ENCODE measurements at places on chromosomes 12 and 14. TPM values are rescaled to one million over a fixed set of nuclear protein-coding genes. Genes with fewer than 3 reads are reported as not detected.

ACOT6 gene
- not detected for total RNA-seq

SPSB2 gene
- 10.0 TPM for total RNA-seq

CD27 gene
- 0.25 TPM for total RNA-seq

TAS2R9 gene
- not detected for total RNA-seq

VDR gene
- total RNA-seq: 9.5 TPM

- peaks cover 14% of the 10 kb centered on the region for H3K4me1 ChIP-seq
- H3K27me3 ChIP-seq: no peaks in the 10 kb centered on the region
- no peak overlapping the region for H3K27ac ChIP-seq
- H3K4me3 ChIP-seq: no peak overlapping the region
These were observed 165.8 kb upstream of the SYT1 start for GRCh38 chr12:78698747-78699146.

GRCh38 chr12:10276774-10277173 is 30.9 kb upstream of the KLRD1 start:
- H3K4me1 ChIP-seq: no peaks in the 10 kb centered on the region
- no peaks in the 10 kb centered on the region for H3K36me3 ChIP-seq
- no peak overlapping the region for H3K27ac ChIP-seq
- DNase-seq: no peak
- no peak overlapping the region for H3K4me3 ChIP-seq

GRCh38 chr12:92079054-92079385 is 66.6 kb downstream of the BTG1 start:
- no peak overlapping the region for H3K27ac ChIP-seq
- no peak overlapping the region for H3K4me3 ChIP-seq
- DNase-seq: no peak
- peaks cover 7% of the 10 kb centered on the region for H3K4me1 ChIP-seq

DNA sequence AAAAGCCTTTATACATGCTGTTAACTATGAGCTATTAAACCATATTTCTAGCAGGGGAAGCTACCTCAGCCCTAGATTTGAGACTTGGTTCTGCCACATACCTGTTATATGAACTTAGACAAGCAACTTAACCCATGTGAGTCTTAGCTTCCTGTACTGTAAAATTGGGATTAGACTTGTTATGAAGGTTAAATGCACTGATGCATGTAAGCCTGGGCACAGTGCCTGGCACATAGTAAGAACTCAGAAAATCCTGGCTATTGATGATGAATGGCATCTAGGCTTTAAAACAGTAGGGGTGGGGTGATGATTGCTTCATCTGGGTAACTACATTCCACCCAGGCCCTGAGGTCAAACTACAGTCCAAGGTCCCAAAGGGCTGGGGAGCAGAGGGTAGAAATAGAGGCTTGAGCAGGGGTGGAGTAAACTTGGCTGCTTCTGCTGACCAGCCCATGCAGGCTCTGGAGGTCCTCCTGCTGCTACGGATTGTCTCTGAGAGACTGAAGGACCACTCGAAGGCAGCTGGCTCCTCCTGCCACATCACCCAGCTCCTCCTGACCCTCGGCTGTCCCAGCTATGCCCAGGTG is 11.3 kb downstream of the ESPL1 start:
- no peak overlapping the region for H3K27ac ChIP-seq
- H3K27me3 ChIP-seq: no peaks in the 10 kb centered on the region
- H3K36me3 ChIP-seq: peaks cover 69% of the 10 kb centered on the region
- no peak overlapping the region for H3K4me3 ChIP-seq
- no peak for DNase-seq

GRCh38 chr12:19095756-19096480 is 33.6 kb upstream of the PLEKHA5 start:
- no peaks in the 10 kb centered on the region for H3K4me1 ChIP-seq
- H3K4me3 ChIP-seq: no peak overlapping the region
- H3K27me3 ChIP-seq: no peaks in the 10 kb centered on the region
- H3K36me3 ChIP-seq: no peaks in the 10 kb centered on the region
- no peak for DNase-seq

GRCh38 chr12:89927226-89927698 is 218.6 kb upstream of the ATP2B1 start:
- no peaks in the 10 kb centered on the region for H3K4me1 ChIP-seq
- no peaks in the 10 kb centered on the region for H3K27me3 ChIP-seq
- no peak overlapping the region for H3K4me3 ChIP-seq
- no peak overlapping the region for H3K27ac ChIP-seq
- H3K36me3 ChIP-seq: no peaks in the 10 kb centered on the region

DNA sequence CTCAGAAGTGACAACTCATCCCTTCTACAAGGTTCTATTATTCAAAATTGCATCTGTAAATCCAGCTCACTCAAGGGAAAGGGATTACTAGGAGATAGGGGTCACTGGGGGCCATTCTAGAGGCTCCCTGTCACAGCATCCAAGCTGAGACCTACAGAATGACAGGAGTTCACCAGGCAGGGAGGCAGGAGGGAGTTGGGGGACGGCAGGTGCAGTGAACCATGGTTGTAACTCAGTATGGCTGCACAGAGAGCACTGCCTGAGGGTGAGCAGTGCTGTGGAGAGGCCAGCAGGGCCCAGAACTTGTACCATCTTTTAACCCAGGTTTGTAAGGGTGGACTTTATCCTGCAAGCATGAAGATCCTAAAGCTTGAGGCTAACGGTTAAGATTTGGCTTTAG is 37.9 kb upstream of the SINHCAF start:
- H3K4me1 ChIP-seq: no peaks in the 10 kb centered on the region
- H3K27me3 ChIP-seq: no peaks in the 10 kb centered on the region
- no peak overlapping the region for H3K4me3 ChIP-seq
- no peak for DNase-seq
- H3K36me3 ChIP-seq: no peaks in the 10 kb centered on the region
- no peak overlapping the region for H3K27ac ChIP-seq

DNA sequence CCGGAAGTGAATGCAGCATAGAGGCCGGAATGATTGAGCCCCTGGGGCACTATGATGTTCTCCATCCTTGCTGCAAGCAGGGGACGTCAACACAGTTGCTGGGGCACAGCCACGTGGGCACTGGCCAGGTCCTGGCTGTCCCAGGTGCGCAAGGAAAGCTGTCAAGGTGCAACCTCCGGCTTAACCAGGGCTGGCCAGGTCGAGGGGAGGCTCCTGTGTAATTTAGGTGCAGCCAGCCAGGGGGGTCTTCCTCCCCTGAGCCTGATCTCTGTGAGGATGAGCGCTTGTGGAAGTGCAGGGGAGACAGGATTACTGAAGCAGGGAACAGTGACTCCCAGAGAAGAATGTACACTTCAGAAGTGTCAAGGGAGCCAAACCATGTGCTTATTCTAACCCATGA is 852.8 kb upstream of the TMEM132C start:
- H3K36me3 ChIP-seq: no peaks in the 10 kb centered on the region
- DNase-seq: no peak
- no peaks in the 10 kb centered on the region for H3K4me1 ChIP-seq
